Caco-2 (cell line): ENCODE measurements at places on chromosomes 7 and 10.

- no peaks in the 10 kb centered on the region for H3K27me3 ChIP-seq
- H3K27ac ChIP-seq = no peak overlapping the region
- no peaks in the 10 kb centered on the region for H3K4me1 ChIP-seq
- no peak overlapping the region for H3K4me3 ChIP-seq
- DNase-seq = no peak
Observed at GRCh38 chr10:111835574-111835973, 348.0 kb downstream of the GPAM start.

DNA sequence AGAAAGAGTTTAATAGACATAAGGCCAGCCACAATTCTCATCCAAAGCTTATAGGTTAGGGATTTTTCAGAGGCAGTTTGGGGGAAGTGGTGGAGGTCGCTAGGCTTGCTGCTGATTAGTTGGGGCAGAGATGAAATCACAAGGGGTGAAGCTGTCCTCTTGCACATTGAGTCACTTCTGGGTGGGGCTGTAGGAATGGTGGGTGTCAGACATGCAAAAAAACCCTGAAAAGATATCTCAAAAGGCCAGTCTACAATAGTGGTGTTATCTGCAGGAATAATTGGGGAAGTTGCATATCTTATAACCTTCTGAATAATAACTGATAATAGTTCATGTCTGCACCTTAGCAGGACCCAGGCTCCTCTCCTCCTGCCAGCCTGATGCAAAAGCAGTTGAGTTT, 2.1 kb downstream of the FAM24B start:
- H3K27me3 ChIP-seq = no peaks in the 10 kb centered on the region
- H3K4me3 ChIP-seq = no peak overlapping the region
- H3K27ac ChIP-seq = peak overlapping the region; percentile 90
- H3K36me3 ChIP-seq = peaks cover 1% of the 10 kb centered on the region; the same call in 1 of the 2 replicates

- H3K4me3 ChIP-seq = no peak overlapping the region
- H3K4me1 ChIP-seq = no peaks in the 10 kb centered on the region
- no peaks in the 10 kb centered on the region for H3K36me3 ChIP-seq
- H3K27ac ChIP-seq = no peak overlapping the region
Observed at GRCh38 chr10:86206240-86206579, 160.4 kb downstream of the GRID1 start.

DNA sequence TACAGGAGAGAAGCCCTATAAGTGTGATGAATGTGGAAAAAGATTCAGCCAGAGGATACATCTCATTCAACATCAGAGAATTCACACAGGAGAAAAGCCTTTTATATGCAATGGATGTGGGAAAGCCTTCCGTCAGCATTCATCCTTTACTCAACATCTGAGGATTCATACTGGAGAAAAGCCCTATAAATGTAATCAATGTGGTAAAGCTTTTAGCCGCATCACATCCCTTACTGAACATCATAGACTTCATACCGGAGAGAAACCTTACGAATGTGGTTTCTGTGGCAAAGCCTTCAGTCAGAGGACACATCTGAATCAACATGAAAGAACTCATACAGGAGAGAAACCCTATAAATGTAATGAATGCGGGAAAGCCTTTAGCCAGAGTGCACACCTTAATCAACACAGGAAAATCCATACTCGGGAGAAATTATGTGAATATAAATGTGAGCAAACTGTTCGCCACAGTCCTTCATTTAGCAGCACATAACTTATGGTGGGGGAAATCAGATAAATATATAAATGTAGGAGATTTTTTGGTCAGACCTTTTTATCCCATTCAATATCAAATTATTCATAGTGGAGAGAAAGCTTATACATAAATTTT, 12.1 kb upstream of the MRPS17 start:
- H3K4me1 ChIP-seq = no peaks in the 10 kb centered on the region
- no peak overlapping the region for H3K27ac ChIP-seq
- no peak overlapping the region for H3K4me3 ChIP-seq
- no peak for DNase-seq
